Activated CD4-positive, alpha-beta T cell treated with anti-CD3 and anti-CD28 coated beads for 36 hours (primary cell): ENCODE measurements at places on chromosomes 4 and X.

- DNase-seq = no peak
These were observed 442.9 kb downstream of the TLL1 start for GRCh38 chr4:166315721-166316467.

GRCh38 chr4:36665985-36666527, 384.6 kb downstream of the DTHD1 start:
- no peak for DNase-seq

DNA sequence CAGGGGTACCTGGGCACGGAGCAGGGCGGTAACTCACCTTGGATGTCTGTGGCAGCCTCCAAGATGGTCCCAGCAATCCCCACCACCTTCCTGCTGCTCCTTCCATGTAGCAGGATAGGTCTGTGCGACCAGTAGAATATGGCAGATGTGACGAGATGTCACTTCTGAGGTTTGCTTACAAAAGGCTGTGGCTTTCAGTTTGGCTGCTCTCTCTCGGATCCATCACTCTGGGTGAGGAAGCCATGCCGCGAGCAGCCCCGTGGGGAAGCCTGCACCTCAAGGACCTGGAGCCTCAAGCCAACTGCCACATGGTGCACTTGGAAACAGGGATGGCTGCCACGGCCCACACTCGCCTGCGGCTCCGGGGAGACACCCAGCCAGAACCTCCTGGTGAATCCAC, 37.6 kb downstream of the WFS1 start:
- no peak for DNase-seq

GRCh38 chr4:146368209-146368608, 153.5 kb downstream of the SLC10A7 start:
- no peak for DNase-seq

- peak; percentile 47 for DNase-seq
These were observed 20.7 kb downstream of the HAND2 start for GRCh38 chr4:173509036-173510001.

DNA sequence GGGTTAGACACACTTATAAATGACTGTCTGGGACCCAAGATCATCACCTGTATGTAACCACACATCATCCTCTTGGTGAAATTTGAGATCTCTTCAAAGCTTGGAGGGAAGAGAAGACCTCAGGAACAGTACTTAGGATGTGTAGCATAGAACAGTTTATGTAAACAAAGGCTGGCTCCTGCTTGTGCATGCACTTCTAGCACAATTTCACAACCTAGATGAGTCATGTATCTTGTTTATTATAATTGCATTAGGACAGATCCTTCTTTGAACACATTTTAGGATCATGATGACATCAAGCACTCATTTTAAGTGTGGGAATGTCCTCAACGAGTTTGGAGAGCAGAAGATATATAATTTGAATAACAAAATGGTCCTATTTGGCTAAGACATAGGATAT, 26.3 kb upstream of the ZMAT1 start:
- DNase-seq = no peak

- DNase-seq = peak; percentile 63
These were observed at the start of gene NALF2 for GRCh38 chrX:69503782-69504625. TSS of gene NALF2 (plus strand) at chrX:69504326. CDS start at chrX:69505283, 957 bp downstream.

DNA sequence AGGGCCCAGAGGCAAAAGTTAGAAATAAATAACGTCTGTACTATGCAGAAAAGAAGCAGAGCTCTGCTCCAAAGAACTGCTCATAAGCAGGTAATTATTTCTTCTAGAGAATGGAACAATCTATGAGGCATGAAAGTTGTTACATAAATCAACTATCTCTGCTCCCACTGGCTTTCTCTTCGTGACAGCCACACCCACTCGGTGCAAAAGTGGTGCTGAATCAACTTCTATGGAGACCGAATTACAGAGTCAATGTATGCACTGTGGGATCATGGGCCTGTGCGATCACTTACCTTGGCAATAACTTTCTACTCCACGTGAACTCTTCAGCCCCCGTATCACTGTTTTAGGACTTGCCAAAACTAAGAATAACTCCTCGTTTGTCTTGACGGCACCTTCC, 99.4 kb upstream of the ATXN3L start:
- DNase-seq = no peak

GRCh38 chr4:108129196-108129595, 39.5 kb downstream of the LEF1 start:
- no peak for DNase-seq

DNA sequence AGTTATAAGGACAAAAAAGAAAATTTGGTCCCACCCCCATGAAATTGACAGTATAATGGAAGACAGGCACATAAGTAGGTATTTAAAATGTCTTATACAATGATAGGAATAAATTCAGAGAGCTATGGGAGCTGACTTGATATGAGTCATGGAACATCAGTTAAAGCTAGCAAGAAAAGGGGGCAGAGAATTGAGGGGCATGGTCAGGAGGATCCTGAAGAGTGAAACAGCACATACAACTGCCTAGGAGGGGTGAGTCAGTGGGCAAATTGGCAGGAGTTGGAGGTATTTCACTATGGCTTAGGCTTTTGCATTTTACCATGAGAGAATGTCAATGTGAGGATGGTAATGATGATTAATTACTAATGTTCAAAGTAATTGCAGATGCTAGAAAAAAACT, 95.4 kb upstream of the BANK1 start:
- no peak for DNase-seq

- no peak for DNase-seq
These were observed 390.1 kb downstream of the ANKRD50 start for GRCh38 chr4:124322234-124323065.

- DNase-seq = no peak
These were observed 19.8 kb upstream of the HEPH start for GRCh38 chrX:66144258-66144657.

DNA sequence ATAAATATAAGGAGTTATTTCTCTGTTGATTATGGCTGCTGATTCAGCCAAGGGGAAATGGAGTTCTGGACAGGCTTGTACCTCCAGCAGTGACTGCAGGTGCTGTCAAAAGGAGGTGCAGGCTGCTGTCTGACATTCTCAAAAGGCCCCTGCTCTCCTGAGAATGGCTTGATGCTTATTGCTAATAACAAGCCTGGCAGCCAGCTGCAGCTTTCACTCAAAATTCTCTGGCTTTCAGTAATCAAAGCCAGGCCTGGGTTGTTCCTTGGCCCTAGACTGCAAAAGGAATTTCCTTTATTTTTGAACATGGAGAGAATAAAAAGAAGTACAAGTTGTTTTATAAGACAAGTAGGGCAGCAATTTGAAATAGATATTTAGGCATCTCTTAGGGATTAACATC, 575.9 kb downstream of the MID1IP1 start:
- no peak for DNase-seq

- DNase-seq = no peak
These were observed 119.5 kb upstream of the CHRDL1 start for GRCh38 chrX:110915111-110915510.

DNA sequence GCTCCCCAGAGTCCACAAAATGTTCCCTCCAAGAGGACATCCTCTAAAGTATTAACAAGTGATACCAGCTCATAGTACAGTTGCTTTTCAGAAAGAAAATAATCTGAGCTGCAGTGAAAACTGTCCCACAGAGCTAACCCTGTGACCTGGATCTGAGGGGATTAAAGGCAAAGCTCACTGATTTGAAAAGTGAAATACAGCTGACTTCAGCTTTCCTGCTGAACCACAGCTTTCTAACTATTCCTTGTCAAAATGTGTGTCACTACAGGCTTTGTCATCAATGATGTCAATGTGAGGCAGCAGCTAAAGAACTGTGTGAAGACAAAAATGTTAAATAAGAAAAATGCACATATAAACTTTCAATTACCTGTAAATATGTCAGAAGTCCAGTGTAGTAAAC, 36.9 kb downstream of the DCHS2 start:
- no peak for DNase-seq

DNA sequence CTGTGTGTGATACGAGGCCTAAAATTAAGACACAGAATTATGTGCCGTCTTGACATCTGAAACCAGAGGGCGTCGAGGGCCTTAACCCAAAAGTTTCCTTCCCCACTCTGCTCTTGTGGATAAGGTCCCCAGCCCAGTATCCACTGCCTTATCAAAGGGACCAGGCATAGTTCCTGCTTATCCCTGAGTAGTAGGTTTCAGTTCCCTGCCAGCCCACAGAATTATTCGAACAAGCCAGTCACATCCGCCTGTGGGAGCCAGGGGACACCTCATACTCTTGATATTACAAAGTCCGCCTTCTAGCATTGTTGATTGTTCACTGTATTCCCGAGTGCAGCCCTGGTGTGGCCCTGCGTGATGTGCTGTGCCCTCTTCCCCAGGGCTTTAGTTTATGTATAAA, 5.4 kb upstream of the MMRN1 start:
- DNase-seq = no peak

GRCh38 chr4:137312257-137312656, 220.0 kb downstream of the PCDH18 start:
- no peak for DNase-seq

- DNase-seq = no peak
These were observed 327.2 kb upstream of the CNKSR2 start for GRCh38 chrX:21047034-21047455.

DNA sequence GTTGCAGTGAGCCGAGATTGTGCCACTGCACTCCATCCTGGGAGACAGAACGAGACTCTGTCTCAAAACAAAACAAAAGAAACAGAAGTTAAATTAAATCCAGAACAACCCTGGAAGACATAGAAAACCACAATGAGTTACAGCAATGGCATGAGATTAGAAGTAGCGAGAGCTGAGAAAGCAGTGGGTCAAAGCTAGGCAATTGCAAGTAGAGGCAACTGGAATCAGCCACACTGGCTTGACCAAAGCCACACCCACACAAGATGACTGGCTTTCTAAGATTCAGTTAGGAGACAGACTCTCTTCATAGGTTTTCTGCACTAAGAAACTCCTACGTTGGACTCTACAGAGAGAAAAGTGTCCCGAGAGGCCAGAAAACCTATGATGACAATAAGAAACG, 443.0 kb downstream of the GPM6A start:
- no peak for DNase-seq

GRCh38 chr4:7389719-7390118, 45.0 kb downstream of the PSAPL1 start:
- DNase-seq = no peak
